ENCODE measurements at places on chromosomes 11 and 22. TPM values are rescaled to one million over a fixed set of nuclear protein-coding genes. Genes with fewer than 3 reads are reported as not detected.
A peak's percentile ranks its signal among the peaks of the same experiment; 100 is the strongest.

Gene FAM76B
- 24.3 TPM for total RNA-seq

Gene OR10D3
- total RNA-seq = not detected

Gene OOSP4B
- total RNA-seq = not detected

Gene AGBL2
- 0.79 TPM for total RNA-seq

Gene DLG2
- total RNA-seq = 20.5 TPM

Gene PKDREJ
- 0.09 TPM for total RNA-seq

Gene GAL
- total RNA-seq = not detected

DNA sequence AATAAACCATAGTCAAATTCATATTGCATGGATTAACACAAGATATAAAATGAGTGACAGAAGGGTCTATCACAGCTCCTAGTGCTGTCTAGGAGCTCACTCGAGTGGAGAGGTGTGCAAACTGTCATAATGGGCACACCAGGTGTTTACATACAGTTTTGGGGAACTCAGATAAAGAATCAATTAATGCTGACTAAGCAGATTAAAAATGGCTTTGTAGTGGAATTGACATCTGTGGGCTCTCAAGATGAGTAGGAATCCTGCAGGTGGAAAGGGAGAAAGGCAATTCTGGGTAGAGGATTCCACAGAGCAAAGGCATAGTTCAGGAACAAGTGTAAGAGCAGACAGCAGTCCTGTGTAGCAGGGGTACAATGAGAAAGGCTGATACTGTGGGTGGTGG, 496.2 kb upstream of the CCDC90B start:
- no peak for DNase-seq

DNA sequence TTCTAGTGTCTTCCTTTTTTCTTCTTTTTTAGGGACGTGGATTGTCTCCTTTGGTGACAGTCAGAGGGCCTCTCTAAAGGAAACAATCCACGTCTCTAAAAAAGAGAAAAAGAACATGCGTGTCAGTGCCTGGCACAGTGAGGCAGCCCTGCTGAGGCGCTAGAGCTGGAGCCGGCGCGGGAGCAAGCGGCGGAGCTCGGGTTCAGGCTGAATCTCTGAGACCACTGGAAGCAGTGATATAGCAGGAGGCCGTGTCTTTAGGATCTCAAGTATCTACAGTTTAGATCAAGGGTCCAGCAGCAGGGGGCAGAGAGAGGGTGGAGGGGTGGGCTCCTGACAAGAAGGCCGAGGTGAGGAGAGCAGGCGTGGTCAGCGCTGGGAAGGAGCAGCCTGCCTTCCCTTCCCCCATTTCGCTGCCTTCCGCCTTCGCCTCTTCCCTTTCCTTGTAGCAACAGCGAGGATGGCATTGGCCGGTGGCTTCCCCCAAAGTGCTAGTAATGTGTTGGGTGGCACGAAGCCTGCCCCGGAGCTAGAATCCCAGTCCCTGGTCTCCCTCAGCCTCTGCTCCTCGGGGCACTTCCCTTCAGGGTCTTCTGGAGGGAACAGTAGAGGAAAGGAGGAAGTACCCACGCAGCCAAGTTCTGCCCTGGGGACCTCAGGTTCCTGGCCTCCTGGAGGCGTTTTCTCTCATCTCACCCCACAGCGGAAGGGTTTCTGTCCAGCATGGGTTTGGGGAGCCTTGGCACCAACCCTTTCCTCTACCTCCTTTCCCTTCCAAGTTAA, 28.2 kb upstream of the RAB1B start:
- no peak for DNase-seq

DNA sequence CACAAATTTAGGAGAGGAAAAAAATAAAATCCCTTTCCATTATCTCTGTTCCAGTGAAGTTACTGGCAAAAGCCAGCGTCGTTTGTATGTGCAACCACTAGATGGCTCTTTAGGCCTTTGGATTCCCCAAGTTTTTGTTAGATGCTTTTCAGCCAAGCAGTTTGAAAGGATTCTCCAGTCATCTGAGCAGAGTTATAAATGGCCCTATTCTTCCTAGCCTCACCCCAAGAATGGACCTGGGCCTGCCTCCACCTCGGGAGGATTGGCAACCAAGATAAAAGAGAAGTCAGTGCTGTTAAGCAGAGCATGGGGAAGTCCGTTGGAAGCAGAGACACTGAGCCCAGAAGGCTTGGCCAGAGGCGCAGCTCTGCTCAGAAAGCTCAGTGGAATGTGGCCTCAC, 15.4 kb downstream of the FAM181B start:
- DNase-seq = no peak

DNA sequence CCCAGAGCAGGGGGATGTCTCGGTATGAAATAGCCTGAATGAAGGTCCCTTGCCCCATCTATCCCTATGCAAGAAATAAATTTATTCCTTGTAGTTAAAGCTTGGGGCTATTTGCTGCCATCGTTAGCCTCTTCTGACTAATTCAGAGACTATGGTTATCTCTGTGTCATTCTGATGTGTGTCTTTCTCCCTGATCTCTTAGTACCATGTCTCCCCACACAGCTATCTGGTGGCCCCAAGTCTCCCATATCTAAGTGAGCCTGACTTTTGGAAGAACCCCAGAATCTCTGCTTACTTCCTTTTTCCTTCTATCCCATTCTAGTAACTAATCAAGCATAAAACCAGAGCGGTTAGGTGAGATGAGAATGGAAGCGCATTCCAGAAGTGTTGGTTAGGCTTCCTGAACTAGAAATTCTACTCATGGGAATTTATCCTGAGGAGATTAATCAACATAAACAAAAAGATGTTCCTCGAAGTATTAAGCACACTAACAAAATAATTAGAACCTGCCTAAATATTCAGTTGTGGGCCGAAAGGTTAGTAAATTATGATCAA, 71.4 kb upstream of the BMAL1 start:
- no peak for DNase-seq

GRCh38 chr22:49371325-49372110, 456.2 kb downstream of the BRD1 start:
- peak; percentile 62 for DNase-seq

GRCh38 chr11:100961633-100962032, 168.0 kb downstream of the PGR start:
- DNase-seq = no peak

DNA sequence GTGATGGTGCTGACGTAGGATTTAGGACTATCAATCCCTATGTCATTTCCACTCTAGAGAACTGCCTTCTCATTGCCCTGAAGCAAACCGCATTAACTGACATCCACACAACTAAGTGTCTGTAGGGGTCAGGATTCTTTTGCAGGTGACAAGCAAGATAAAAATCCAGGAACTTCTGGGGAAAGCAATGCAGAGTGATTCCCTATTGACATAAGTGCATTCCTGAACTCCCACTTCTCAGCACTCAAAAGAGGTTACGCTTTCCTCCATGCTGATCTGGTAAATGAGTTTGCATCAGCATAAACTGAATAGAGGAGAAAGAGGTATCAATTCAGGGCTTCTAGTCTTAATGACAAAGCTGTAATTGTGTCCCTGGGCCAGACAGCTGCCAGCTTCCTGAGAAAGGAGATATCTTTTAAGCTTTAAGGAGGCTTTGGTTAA, 224.6 kb upstream of the ISX start:
- no peak for DNase-seq

DNA sequence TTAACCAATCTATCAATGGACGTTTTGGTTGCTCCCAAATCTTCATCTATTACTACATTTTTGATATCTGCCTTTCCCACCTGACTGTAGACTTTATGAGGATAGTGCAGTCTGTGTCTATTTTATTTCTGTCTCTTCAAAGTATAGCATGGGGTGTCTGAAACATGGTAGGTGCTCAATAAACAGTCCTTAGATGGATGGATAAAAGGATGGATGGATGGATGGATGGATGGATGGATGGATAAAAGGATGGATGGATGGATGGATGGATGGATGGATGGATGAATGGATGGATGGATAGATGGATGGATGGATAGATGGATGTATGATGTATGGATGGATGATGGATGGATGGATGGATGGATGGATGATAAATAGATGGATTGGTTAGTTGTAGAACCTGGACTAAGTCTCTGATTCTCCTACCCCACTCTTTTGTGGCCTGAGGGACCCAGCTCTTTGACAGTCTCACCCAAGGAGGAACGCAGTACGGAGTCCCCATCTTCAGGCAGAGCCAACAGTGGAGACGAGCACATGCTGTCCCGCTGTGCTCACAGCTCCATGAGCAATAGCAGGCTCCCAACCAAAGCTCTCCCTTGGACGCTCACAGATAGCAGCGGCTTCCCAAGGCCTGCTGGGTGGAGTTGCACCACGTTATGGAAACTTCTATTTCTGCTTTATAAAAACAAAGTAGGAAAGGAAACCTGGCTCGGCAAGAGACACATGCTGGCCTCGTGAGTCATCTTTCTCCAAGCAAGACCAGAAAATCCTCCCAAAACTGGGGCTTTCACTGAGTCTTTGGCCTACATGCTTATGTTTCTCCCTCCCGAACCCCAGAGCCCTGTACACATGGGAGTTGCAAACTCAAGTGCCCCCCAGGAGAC, 448.0 kb downstream of the MIAT start:
- peak; percentile 94 for DNase-seq

DNA sequence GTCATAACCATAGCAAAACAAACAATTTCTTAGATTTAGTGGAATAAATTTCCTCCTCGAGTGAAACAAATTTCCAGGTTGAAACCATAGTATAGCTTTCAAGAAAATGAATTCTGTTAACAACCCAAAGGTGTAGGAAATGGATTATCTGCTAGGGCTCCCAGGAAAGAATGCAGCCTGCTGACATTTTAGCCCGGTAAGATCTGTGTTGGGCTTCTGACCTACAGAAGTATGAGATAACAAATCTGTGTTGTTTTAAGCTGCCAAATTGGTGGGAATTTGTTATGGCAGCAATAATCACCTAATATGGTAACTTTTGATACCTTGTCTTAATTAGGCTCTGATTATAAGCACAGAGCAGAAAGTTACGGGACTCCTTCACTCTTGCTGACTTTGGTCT, 32.0 kb upstream of the OR6M1 start:
- DNase-seq = no peak

DNA sequence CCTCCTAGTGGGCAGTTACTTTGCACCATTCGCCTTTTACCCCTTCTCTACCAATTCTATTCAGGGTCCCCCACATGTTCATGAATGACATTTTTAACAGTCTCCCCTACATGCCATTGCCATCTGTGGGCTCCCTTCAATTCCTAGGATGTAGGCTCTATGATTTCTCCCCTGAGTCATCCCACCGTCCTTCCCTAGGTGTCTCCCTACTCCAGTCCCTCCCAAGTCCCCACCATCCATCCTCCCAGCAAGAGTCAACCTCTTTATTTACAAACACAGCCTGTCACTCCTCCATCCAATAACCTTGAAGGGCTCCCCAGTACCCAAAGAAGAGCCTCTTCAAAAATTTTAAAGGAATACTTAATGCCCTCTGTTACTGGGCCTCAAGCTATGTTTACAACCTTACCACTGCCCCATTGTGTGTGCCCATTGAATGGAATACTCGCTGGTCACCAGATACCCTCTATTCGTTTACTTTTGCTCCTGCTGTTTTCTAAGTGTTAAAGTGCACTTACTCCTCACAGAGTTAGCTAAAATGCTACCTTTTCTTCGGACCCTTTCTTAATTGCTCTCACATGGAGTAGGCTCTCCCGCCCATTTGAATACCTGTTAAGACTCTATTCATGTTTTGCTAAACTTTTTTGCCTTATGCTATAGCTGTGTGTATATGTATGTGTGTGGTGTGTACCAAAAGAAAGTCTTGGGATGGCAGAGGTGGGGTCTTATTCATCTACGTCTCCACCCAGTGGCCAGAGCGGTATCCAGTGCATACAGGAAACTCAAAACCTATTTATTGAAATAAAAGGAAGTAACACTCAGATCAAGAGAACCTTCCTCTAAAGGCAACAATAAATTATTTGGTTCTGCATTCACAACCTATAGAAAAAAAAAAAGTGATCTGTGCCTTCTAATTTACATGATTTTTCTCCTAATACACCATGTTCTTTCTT, 235.8 kb upstream of the CCDC90B start:
- no peak for DNase-seq

DNA sequence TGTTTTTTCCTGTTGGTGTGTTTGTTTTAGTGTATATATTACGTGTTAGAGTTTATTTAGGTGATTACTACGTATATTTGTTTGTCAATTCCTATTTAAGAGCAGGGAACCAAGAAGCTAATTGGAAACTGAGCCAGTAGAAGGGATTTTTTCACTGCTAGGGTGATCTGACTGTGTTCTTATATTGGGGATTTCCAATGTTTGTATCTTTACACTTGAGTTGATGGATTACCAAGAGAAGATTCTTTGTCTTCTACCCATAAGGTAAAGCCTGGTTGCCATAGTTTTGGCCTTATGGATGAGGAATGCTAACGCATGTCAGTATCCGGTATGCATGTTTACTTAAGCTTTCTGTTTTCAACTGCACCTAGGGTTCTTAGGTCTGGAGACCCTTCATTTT, 35.6 kb downstream of the SIK2 start:
- DNase-seq = no peak

- peak; percentile 56 for DNase-seq
These were observed 8.0 kb downstream of the TOLLIP start for GRCh38 chr11:1301220-1302000.

DNA sequence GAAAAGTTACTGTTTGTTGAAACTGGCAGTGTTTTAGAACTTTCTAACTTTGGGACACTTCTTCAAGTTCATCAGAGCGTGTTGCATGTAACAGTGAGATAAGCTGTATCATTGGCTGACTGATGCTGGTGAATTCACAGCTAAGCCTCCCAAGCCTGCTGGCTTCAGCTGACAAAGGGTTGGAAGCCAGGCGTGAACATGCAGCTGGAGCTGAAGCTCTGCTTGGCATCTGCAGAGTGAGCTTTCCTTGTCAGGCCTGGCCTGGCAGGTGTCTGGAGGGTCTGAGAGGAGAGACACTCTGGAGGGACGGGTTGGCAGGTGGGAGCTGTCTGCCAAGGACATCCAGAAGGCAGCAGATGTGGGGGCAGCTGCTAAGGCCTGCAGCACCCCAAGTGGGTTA, 1.5 kb downstream of the AMPD3 start:
- DNase-seq = no peak
